Fibroblast of skin of left biceps (primary cell): ENCODE measurements at places on chromosomes 4 and X.

DNA sequence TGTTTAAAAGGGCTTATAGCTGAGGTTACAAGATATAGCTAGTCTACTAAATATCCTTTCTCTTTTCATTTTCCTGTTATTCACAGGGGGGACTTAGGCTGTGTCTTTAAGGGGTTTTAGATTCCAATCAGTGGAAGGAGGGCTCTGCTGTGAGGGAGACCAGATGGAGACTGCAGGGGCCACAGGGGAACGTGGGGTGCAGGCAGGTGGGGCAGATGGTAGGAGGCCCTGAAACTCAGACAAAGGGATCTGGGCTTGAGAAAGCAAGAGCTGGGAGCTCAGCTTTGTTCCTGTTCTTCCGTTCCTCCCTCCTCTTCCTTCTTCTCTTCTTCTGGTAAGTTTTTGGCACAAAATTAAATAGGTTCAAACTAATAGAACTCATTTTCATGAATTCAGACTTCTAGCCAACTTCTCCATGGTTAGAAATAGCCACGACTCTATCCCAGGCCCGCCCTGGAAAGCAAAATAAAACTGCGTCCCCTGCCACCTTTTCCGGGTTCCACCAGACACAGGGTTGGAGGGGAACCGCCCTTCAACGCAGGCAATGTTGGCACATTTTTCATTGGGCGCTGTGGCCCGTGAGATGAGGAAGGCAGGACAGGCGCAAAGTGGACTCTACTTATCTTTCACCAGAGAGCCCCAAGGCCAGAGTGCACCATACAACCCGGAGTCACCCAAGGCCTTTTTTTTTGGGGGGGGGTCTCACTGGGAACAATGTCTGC is 3.5 kb upstream of the TMSB4X start:
- no peak for DNase-seq

DNA sequence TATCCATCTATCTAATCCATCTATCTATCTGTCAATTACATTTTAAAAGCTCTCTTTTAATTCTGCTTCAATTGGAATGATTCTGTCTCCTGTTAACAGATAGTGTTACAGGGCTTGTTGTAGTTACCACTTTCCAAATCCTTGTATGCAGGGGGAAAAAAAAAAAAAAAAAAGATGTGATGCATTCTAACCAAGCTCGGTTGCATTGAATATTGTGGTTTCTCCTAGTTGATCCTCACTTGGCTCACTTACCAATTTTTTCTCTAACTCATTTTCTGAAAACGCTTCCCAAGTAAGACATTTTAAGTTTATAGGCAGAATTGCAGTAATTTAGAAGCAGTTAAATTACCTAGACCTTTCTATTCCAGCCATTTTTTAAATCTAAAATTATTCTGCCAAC is 327.9 kb upstream of the PITX2 start:
- no peak for DNase-seq

DNA sequence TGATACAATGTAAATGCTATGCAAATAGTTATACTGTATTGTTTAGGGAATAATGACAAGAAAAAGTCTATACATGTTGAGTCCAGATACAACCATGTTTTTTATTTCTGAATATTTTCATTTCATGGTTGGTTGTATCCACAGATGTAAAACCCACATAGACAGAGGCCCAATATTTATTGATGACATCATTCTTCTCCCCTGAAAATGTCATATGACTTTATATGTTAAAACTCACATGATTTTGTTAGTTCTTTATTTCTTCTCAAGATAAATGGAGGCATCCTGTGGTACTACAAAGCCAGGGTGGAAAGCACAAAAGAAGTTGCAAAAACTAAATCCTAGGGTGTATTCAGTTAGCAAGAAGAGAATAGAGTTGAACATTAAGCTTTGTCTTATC is 149.3 kb upstream of the GLRA2 start:
- DNase-seq, result no peak

- no peak for DNase-seq
Observed at GRCh38 chr4:57607566-57608180, 497.5 kb upstream of the IGFBP7 start.

- no peak for DNase-seq
Observed at GRCh38 chr4:80540785-80541469, 205.4 kb downstream of the CFAP299 start.

GRCh38 chrX:76454456-76454927 is 27.0 kb downstream of the MAGEE1 start:
- DNase-seq, result no peak

- peak; percentile 78 for DNase-seq
Observed at GRCh38 chrX:12984603-12985319, 9.9 kb downstream of the TMSB4X start.

GRCh38 chrX:43328358-43328946 is 327.6 kb upstream of the MAOA start:
- DNase-seq, result no peak

DNA sequence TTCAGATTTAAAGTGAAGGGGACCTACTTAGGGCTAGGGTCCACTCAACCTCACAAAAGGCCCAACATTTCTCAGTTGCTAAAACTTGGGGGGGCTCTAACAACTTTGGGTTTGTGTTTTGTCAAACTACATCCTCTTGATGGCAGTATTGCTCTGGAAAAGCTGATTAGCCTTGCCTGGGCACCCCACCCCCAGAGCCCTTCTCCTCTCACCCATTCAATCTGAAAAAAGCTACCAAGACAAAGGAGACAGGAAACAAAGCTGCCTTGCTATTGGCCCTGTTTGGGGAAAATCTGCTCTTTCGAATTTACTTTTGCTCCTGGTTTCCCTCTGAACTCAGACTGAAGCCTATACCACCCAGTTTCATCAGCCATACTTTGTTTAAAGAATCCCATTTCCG is 195.2 kb upstream of the STK26 start:
- DNase-seq, result no peak

DNA sequence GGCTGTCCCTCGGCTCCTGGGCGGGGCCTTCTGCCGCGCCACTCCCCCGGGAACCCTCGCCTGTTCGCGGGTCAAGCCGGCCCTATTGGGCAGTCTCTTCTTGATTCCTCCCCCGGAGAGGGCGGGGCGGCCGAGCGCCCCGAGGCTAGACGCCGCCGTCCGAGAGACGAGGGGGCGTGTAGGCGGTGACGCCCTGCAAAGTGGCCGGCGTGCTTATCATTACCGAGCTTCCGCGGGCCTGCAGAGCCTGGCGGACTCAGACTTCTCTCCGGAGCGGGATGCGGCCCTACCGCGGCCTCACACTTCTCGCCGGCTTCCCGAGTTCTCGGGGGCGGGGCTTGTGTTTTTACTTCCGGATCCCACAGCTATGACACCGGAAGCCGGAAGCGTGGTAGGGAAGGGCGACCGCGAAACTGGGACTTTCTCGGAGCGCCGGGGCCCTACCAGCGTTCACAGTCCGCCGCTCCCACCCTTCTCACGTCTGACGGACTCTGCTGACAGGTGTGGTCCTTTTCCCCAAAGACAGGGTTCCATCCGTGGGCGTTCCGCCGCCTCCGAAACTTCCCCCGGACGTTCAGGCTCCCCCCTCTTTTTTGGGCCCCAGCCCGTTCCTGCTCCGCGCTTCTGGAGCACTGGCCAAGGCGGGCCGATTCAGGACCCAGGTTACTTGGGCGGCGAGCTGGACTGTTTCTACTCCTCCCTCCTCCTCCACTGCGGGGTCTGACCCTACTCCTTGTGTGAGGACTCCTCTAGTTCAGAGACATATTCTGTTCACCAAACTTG is at the start of gene IKBKG:
Gene IKBKG (plus strand): TSS at position 376 of the 783 bp plus-strand sequence. CDS start 4,383 bp downstream, outside the sequence.
- DNase-seq, result peak; percentile 77

GRCh38 chr4:95551653-95552052 is 2.9 kb upstream of the UNC5C start:
- DNase-seq, result no peak

DNA sequence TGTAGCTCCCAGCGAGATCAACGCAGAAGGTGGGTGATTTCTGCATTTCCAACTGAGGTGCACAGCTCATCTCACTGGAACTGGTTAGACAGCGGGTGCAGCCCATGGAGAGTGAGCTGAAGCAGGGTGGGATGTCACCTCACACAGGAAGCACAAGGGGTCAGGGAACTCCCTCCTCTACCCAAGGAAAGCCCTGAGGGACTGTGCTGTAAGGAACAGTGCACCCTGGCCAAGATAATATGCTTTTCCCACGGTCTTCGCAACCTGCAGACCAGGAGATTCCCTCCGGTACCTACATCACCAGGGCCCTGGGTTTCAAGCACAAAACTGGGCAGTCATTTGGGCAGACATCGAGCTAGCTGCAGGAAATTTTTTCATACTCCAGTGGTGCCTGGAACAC is 216.4 kb upstream of the TET2 start:
- no peak for DNase-seq

DNA sequence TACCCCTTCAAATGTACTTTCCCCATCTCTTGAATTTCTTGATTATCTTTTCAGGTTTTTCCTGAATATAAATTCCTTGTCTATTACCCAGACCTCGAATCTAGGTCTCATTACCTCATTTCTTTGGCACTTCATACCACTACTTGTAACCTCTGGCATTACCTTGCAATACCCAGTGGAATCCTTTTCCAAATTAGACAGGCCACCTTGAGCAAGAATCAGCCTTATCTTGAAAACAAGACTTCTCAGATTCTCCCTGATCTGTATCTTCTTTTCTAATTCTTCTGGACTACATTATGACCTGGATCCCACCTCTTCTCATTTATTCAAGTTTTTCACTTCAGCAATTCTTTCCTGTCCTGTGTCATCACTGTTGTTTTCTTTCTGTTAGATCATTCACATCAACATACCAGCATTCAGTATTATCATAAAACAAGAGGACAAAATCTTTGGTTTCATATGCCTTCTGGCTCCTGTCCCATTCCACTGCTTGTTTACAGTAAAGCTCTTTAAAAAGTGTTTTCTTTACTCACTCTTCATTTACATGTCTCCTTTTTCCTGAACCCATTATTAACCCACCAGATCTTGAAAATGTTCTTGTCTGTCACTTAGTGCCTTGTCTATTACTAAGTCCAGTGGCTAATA is 275.6 kb upstream of the HS3ST1 start:
- DNase-seq, result no peak

DNA sequence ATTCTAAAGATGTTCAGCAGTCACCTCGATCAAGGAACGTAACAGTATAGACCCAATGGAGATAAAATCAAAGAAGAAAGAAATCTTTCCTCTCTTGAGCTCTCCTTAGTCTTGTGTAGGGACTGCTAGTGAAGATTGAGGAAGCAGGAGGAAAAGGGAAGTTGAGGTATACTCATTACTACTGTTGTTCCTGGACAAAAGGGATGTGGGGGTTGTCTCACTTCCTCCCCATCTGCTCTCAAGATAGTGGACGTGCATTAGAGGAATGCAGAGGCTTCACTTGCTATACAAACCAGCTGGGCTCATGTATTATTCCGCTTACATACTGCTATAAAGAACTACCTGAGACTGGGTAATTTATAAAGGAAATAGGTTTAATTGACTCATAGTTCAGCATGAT is 208.9 kb upstream of the ARHGEF9 start:
- DNase-seq, result no peak

GRCh38 chr4:165111906-165112367 is 723 bp downstream of the TMEM192 start:
- DNase-seq, result no peak

DNA sequence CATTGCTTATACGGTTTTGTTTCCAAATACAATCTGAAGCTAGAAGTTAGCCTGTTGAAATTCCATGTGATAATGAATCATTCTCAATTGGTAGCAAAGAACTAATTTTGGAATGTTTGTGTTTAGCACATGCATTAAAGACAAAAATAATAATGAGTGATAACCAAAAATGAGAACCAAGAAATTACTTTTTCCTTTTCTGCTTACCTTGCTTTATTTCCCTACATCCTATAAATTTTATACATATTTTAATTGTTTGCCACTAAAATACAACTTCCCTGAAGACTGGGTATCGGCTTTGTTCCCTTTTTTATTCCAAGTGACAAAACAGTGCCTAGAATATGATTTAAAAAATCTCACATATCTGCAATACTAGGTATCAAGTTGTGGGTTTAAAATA is 203.8 kb upstream of the TACR3 start:
- no peak for DNase-seq

- DNase-seq, result no peak
Observed at GRCh38 chrX:76796311-76796710, 368.8 kb downstream of the MAGEE1 start.

DNA sequence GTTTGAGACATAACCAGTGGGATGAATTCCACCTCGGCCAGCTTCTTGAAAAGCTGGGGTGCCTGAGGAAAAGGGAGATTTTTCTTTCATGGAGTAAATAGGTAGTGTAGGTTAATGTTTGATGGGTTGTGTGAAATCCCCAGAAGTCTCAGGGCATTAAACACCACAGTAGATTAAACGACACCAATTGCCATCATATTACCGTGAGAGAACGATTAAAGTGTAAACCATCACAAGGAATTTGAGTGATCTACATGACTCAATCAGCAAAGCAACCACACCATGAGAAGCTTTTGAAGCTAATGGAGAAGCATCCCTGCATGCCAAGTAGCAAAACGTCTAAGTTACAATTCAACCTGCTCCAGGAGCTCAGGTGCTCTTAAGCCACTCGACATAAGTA is 322.5 kb upstream of the GATB start:
- no peak for DNase-seq

GRCh38 chr4:6468376-6468775 is 4.0 kb downstream of the PPP2R2C start:
- no peak for DNase-seq

- DNase-seq, result no peak
Observed at GRCh38 chr4:104751468-104751867, 256.8 kb upstream of the CXXC4 start.

DNA sequence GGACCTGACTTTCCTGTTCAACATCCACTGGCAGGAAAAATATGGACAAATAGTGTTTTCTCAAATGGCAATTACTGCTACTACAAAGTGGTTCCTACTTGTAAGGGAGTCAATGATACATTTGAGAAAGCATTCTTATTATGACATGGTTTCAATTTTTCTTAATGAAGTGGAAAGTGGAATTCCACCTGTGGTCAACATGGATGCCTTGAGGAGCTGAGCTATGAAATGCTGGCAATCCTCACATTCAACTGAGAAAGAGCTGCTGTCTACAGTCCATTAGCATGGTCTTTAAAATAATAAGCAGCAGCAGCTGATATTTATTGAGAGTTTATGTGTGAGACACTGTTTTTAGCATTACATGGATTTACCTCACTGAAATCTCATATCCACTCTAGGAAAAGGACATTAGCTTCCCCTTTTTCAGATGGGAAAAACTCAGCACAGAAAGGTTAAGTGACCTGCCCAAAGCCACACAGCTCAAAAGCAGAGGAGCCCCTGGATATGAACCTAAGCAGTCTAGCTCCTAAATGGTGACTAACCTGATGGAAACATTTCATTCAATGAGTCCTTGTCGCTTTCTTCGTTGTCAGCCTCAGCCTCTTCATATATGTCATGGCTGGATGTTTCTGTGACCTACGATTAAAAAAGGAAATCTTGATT is 29.2 kb downstream of the MAP7D3 start:
- DNase-seq, result no peak

DNA sequence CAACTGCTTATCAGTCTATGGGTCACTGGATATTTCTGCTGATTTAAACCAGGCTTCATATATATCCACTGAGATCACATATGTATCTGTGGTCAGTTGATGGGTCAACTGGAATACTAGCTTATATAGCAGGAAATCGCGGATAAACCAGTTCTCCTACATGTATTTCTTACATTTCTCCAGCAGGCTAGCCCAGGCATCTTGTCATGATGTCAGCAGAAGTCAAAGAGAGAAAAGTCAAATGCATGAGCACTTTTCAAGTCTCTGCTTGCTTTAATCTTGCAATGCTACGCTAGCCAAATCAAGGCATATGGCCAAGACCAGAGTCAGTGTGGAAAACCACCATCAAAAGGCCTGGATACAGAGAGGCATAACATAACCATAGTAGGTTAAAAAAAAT is 1008.8 kb upstream of the DIAPH2 start:
- DNase-seq, result no peak
